ENCODE measurements at places on chromosomes 2 and 18.

GRCh38 chr18:60563082-60563481, 190.5 kb upstream of the MC4R start:
- DNase-seq = no peak

DNA sequence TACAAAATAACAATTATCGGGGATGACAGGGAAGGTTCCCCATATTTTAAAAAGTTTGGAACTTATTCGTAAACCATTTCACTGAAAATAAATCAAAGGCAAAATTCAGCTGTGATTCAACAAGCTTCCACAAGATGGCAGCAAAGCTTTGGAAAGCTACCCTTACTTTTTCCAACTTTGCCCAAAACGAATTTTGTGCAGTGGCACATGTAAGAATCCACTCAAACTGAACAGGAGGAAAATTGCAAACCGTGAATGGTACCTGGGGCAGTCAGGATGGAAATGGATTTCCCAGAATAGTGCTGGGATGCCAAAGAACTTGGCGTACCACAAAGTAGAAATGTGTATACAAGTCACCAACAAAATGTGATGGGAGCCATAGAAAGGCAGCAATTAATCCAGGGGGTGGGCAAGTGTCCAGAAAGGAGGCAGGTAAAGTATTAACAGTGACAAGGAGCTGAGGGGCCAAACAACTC, 10.7 kb downstream of the RPL31 start:
- DNase-seq = no peak

DNA sequence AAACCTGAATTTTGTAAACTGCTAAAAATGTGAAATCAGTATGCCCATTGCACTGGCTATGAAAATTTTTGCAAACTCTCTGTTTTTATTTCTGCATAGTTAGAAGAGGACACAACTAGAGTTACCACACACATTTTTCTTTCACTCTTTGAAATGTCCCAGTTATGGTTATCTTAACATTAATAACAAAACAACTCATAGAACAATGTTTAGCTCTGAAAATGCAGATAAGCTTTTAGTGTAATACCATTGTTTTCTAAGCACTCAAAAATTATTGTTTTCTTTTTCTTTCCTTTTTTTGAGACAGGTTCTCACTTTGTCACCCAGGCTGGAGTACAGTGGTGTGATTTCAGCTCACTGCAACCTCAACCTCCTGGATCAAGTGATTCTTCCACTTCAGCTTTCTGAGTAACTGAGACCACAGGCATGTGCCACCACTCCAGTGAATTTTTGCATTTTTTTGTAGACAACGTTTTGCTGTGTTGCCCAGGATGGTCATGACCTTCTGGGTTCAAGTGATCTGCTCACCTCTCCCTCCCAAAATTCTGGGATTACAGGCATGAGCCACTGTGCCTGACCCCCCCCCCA, 1204.5 kb upstream of the ZEB2 start:
- DNase-seq = no peak

- no peak for DNase-seq
These were observed 50.7 kb upstream of the KLF7 start for GRCh38 chr2:207216457-207216856.

All from GM18507 (cell line).